ENCODE measurements at places on chromosomes 12 and 14.

- DNase-seq: no peak
Measured at GRCh38 chr14:68854421-68854820, 61.6 kb upstream of the ZFP36L1 start.

DNA sequence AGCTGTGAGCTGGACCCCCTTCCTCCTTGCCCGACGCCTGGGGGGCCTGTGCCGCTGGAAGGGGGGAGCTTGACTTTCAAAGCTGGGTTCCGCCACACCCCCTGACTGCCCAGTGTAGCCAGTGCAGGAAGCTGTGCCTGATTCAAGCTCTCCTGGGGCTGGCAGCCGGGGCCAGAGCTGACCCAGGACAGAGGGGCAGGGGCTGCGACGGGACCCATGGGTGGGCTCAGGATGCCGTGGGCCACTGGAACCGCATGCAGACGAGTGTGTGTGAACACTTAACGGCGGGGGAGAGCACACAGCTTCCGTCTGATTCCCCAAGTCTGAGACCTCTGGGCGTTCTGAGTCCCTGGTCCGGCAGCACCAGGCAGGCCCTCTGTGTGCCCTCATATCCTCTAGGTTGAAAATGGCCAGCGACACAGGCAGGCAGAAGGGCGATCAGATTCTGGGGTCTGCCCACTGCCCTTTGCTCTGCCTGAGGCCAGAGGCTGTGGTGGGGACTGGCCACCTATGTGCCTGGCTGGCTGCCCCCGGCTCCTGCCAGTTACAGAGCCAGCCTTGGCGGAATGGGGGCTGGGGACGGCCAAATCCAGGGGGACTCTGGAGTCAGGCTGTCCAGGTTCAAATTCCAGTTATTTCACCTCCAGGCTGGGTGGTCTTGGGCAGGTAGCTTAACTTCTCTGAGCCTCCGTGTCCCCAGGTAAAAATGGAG is 54.0 kb downstream of the CYP46A1 start:
- no peak for DNase-seq

DNA sequence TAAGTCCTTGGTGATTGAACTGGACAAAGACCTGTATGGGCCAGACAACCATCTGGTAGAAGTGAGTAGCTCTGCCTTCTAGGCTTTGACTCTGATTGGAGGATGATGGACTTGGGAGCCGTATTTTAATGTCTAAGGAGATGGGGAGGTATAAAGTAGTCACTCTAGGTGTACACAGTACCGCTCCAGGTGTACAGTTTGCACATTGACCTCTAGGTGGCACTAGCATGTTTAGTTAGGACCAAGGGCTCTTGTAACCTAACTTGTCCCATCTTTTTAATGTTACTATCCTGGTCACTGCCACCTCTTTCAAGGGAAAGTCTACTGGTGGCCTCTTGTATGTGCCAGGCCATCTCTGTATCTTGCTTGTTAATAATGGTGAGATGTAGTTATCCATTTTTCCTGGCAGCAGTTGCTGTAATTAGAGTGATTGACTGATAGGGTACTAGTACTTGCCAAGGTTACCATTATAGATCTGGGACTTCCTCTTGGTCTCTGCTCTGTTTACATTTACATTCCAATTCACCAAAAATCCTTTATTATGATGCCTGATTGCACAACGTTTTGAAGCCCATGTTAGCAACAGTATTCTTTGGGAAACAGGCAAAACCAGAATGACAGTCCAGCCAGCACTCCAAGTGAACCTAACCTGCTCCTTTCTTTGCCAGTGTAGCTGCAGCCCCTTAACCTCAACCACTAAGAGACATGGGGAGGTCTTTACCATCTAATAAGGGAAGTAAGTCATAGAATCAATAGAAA is 3.6 kb downstream of the SMARCD1 start:
- peak; percentile 73 for DNase-seq

GRCh38 chr14:68865542-68865941 is 72.7 kb upstream of the ZFP36L1 start:
- no peak for DNase-seq

DNA sequence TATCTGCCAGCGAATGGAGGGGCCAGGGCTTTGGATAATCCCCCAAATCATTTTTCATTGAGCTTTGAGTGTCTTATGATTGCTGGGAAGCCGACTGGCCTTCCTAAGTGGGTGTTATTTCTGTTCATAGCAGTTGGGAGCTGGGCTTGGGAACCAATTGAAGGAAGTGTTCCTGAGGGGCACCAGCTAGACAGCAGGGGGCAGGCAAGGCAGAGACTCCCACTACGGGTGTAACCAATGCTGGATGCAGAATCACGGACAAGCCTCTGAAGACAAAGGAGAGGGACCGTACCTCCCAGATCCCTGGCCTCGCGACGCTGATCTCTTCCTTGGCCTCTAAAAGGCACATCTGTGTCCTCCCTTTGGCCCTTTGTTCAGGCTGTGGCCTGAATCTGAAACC is 149.0 kb upstream of the PRMT8 start:
- no peak for DNase-seq

DNA sequence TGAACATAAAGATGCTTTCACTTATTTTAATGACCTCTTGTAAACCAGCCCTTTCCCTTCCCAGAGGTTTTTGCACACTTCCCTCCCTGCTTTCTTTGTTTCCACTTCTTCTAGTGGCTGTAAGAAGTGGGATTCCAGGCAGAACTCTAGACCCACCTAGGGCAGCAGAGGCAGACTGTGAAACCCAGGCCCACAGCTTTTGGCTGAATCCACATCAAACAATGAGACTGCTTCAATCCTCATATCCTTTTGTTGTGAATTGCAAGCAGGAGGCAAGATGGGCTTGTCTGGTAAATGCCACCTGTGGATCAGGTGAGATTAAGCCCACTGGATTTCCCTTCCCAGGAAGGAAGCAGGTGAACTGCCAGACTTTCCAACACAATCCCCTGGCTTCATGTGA is 12.8 kb downstream of the CCDC177 start:
- DNase-seq: no peak

- DNase-seq: no peak
Measured at GRCh38 chr12:51891843-51892242, 3.9 kb downstream of the ANKRD33 start.

DNA sequence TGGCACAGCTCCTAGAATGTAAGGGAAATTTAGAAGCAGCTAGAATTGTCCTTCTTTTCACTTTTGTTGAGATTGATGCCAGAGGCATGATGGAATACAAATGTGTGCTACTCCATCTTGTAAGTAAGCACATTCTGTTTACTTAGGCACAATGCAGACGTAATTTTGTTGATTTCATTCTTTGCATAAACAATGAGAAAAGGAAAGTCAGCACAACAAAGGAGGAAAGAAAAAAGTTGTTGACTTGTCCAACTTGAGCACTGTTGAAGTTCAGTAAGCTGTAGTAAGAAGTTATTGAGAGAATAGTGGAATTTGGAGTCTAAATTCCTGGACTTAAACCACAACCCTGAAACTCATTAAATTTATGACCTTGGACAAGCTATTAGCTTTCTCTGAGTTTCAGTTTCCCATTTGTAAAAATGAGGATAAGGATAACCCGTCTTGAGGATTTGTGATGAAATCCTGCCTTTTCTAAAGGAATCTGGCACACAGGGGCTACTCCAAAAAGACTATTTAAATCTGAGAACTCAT is 19.4 kb upstream of the CNTN1 start:
- no peak for DNase-seq

DNA sequence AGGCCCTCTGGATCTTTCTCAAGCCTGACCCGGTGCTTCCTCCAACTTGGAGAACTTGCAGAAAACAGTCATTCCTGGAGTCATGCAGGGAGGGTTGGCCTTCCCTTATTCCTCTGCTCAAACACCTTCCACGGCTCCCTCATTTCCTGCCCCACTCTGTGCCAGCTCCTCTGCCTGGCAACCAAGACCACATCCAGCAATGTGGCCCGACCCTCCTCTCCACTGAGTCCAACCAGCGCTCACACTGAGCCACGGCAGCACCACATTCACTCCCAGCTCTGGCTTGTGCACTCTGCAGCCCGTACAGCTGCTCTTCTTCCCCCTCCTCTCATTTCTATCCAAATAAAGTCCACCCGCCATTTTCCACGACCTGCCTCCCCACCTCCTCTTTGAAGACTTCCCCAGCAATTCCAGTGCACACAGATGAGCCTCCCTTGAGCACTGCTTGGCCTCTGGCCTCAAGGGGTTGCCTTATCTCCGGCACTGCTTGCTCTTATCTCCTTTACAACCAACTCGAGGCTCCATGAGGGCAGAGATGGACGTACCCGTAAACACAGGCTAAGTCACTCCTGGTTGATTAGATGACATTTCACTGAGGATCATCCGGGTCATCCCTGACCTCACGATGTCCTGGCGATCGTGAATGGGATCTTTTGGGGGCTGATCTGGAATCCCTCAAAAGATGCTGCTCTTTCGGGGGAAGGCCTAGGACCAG is 5.4 kb downstream of the PGF start:
- DNase-seq: no peak

DNA sequence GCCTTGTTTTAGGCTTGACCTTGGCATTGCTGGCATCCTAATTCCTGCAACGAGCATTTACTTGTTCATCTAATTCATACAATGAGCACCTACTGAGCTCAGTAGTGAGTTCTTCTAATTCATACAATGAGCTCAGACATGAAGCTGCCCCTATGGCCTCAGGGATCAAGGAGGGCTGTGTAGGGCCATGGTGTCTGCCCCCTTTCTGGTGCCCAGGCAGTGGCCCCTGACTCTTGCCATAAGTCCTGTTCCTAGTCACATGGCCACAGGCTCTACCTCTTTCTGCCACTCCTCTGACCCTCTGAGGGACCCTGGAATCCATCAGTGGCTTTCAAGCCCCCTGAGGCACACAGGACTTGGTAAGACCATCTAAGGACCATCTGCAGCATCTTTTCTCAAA is 148.8 kb downstream of the ZFP36L1 start:
- no peak for DNase-seq

DNA sequence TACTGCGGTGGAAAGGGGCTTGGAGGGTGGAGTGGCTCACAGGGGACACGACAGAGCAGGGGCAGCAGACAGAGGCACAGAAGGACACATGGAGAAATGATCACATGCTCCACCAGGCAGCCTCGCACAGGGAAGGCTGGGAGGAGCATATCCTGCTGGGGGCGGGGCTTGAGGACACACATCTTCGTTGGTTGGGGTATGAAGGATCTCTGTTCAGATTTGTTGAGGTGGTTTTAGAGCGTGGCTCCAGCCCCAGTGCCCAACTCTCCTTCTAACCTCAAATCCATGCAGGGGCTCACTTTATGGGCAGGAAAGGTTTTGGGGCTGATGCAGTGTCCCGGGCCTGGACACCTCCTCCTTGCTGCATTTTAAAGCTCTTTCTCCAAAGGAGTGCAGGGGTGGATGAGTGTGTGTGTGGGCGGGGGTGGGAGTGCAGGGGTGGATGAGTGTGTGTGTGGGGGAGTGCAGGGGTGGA is 733 bp upstream of the P3H3 start:
- peak; percentile 34 for DNase-seq

DNA sequence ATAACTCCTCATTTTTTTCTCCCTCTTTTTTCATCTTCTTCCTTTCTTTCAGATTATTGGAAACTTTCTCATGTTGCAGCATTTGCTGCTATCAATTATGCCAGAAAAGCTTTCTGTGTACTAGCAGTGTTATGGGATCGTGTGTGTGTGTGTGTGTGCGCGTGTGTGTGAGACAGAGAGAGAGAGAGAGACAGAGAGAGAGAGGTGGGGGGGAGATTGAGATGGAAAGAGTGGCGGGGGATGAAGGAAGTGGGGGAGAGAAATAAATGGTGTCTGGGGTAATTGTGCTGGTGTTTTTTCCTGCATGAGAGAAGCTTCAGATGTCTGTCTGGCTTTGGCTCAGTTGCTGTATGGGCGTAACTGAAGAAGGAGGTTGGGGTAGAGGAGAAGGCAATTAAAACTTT is 268.9 kb downstream of the RAD51B start:
- no peak for DNase-seq

DNA sequence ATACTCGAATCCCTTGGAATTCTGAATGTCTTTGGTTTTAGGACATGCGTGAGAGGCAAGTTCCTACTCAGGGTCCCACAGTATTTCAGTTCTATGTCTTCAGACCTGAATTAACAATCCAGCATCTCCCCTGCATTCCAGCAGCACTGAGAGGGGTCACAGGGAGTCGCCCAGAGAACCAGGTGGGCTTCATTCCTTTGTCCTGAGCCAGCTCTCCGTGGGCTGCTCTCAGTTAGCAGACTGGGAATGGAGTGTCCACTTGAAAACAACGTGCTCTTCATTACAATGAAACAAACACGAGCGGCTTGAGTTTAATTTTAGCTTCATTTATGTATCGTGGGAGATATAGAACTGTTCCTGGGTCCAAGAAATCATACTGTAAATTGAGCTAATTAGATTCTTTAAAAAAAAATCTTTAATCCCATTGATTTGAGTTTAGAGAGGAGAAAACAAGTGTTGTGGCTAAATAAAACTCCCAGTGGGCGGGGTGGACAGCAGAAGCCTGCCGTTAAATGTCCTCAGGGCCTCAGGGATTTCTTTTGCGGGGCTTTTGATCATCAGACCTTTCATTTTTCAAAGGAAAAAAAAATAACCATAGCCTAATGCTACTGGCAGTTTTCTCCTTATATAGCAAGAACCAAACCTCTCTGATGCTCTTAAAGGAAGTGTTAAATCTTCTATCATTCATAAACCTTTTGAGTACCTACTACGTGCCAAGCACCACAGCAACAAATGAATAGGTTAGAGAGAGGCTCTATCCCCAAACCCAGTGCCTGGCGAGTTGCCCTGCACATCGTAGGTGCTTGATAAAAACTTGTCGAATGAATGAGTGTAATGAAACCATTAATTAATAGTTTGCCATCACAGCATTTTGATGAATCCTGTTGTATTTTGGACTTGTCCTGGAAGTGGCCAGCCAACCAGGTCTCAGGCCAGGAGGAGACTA is 140.4 kb downstream of the CHST11 start:
- no peak for DNase-seq

- peak; percentile 82 for DNase-seq
Measured at GRCh38 chr14:39266525-39266870, 32.8 kb downstream of the MIA2 start.

DNA sequence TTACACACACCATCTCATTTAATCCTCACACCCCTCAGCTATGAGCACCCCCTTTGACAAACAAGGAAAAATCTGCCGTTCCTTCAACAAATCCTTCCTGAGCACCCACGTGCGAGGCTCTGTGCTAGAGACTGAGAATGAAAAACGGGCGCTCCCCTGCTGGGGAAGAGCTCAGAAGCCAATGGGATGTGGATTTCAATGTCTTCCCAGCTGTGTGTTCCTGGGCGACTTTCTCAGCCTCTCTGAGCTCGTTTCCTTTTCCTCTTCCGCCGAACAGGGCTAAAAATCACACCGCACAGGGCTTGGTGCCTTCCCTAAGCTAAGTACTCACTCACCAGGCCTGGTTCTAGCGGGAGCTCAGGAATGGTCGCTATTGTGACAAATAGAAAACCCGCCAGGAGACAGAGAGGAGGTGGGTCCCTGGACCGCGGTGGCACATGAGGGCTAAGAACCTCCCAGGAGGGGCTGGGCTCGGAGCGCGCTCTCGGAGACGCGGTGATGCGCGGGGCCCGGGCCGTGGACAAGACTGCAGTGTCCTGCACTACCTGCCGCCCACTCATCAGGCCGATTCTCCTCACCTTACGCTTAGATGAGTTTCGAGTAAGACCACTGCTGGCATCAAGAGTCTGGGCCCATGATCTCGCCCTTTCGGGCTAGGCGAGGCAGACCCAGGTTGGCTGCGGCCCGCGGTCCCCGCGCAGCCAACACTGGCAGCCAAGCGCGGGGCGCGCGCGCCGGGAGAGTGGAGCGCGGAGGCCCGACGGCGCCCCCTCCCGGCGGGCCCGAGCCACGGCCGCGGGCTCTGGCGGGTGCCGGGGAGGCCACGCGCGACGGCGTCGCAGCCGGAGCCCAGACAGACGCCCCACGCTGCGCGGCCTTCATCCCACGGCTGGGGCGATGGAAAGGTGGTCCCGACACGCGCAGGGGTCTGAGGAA is 17.0 kb downstream of the ZDHHC22 start:
- peak; percentile 8 for DNase-seq
